ENCODE measurements at places on chromosomes 6 and 20. TPM values are rescaled to one million over a fixed set of nuclear protein-coding genes. Genes with fewer than 3 reads are reported as not detected.

Gene RSPO4
- not detected for total RNA-seq

Gene SPAG4
- total RNA-seq: 2.5 TPM

Gene PHACTR3
- not detected for total RNA-seq

Gene MYL9
- 0.98 TPM for total RNA-seq

Gene KIAA0408
- total RNA-seq: 1.6 TPM

Gene E2F1
- total RNA-seq: 57.5 TPM

Gene SAMD10
- total RNA-seq: 17.4 TPM

Gene FABP7
- not detected for total RNA-seq

Gene PRKN
- total RNA-seq: not detected

Gene FAM209B
- 0.40 TPM for total RNA-seq

Gene MOG
- not detected for total RNA-seq

Gene TP53RK
- 12.9 TPM for total RNA-seq

GRCh38 chr6:39758905-39759605 lies 33.1 kb upstream of the DAAM2 start:
- no peak for DNase-seq

DNA sequence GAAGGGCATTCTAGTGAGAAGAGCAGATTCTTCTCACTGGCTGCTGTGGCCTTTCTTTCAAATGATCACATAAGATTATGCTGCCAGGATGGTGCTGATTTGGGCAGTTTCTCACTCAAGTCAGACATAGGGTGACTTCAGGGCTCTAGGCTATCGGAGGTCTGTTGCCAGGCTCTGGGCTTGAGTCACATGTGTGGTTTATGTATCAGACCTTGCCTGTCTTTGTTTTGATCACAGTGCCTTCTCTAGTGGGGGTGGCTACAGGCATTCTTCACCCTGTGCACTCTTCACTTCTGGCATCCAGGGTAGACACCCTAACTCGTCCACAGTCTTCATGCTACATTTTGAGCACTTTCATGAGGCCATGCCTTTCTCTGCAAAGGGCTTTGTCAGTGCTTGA lies 823.7 kb upstream of the MAN1A1 start:
- DNase-seq: no peak

DNA sequence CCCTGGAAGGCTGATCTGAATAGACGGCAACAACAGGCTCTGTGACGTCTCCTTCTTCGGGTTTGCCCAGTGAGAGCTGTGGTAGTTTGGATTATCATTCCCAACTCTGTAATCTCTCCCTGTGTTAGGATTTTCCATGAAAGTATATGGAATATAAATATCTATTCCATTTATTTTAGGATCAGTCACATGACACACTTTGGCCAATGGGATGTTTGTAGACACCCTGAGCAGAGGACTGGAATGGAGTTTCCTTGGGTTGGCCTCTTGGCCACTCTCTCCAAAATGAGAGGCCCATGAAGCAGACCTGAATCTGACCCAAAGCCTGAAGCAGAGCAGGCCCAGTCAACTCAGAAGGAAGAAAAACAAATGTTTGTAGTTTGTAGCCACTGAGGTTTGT lies 37.2 kb upstream of the UBR2 start:
- DNase-seq: no peak

- DNase-seq: no peak
Observed at GRCh38 chr20:49582413-49583334, 14.7 kb upstream of the PTGIS start.

GRCh38 chr6:100171533-100172321 lies 177.7 kb upstream of the MCHR2 start:
- no peak for DNase-seq

- no peak for DNase-seq
Observed at GRCh38 chr6:3036861-3037637, 31.2 kb upstream of the RIPK1 start.

GRCh38 chr6:18893540-18894269 lies 506.6 kb downstream of the RNF144B start:
- DNase-seq: no peak

DNA sequence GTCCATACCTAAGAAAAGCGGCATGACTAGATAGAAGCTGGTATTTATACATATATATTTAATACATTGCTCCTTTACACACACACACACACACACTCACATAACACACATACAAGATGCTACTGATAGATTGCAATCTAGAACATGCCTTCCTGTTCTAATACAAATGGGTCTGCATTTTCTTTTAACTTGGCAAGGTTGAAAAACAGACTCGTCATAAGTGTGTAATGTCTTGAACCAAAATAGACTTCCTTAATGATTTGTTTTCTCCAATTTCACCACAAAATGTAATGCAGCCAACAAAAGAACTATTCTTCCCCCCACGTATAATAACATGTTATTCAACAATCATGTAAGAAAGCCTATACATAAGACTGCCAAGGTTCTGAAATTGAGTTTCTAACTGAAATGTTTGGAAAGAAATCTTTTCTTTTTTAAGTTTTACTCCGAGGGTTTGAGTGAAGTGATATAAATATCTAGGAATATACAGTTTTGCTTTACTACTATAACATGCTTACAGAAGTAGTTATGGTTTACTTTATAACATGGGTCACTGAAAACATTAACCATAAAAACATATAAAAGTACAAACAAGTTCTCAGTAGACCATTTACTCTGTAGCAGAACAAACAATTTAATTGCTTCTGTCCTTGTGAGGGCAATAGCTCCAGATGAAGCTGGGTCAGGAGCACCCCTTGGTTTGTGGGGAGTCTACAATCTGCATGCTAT lies 207.5 kb downstream of the FOXC1 start:
- no peak for DNase-seq

DNA sequence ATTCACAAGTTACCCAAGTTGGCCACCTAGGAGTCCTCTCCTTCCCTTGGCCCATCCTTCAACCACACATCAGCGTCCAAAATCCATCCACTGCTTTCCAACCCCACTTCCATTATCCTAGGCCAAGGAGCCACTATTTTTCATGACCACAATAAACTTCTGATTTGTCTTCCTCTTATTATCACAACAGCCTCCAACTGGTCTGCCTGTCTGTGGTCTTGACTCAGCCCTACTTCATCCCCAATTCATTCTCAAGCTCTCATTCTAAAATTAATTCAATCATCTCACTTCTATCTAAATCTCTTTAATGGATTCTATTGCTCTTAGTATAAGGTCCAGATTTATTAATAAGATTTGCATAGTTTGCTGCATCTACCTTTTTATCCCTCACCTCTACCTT lies 189.0 kb upstream of the PRDM1 start:
- DNase-seq: no peak

GRCh38 chr6:75546381-75546780 lies 52.8 kb upstream of the FILIP1 start:
- DNase-seq: no peak

GRCh38 chr6:53161481-53162009 lies 12.9 kb upstream of the GCM1 start:
- no peak for DNase-seq

DNA sequence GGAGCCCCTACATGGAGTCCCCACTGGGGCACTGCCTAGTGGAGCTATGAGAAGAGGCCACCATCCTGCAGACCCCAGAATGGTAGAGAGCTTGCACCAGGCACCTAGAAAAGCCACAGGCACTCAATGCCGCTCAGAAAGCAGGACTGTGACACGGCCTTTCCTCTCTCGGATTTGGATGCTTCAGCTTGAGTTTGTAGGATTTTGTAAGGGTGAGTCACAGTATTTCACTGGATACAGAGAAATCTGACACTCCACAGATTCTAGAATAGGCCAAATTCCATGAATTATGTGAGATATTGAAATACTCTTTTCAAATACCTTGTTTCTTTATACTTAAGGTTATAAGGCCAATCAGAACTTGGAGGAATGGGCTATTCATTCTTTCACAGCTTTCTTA lies 424.5 kb downstream of the HTR1B start:
- no peak for DNase-seq

DNA sequence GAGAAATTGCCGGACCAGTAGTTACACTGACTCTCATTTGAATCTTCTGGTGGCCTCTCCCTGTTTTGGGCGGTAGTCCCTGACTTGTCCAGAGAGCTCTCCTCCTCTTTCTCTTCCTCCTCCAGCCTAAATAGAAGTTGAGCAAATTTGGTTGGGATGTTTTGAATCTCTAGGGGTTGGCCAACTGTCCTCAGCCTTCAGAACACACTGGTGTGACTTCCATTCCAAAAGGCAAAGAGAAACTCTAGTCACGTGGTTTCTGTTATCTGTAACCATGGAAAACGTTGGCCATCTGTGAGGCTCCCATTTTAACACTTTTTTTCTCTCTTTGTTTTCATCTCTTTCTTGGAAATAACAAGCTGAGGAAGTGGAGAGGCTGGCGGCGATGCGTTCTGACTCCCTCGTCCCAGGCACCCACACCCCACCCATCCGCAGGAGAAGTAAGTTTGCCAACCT lies 275.3 kb downstream of the TBC1D7 start:
- DNase-seq: no peak

DNA sequence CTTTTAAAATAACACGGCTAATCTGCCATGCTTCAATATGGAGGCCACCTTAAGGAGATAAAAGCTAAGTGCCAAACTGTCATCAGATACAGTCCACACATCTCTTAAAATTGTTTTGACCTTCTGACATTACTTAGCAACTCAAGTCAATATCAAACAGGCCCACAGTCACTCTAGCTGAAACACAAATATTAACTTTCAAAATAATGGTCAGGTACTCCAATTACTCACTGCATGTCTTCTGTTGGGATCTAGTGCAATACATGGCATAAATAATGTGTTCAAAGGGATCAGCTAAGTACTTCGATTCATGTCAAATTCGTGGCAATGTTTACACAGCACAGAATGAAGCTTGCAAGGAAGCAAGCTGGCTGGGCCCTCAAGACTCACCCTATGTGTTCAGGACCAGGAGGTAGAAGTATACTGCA lies 133.9 kb upstream of the BEND6 start:
- DNase-seq: no peak

- no peak for DNase-seq
Observed at GRCh38 chr6:39812853-39813533, 20.8 kb downstream of the DAAM2 start.

- DNase-seq: no peak
Observed at GRCh38 chr6:126148853-126149252, 162.5 kb downstream of the TRMT11 start.

DNA sequence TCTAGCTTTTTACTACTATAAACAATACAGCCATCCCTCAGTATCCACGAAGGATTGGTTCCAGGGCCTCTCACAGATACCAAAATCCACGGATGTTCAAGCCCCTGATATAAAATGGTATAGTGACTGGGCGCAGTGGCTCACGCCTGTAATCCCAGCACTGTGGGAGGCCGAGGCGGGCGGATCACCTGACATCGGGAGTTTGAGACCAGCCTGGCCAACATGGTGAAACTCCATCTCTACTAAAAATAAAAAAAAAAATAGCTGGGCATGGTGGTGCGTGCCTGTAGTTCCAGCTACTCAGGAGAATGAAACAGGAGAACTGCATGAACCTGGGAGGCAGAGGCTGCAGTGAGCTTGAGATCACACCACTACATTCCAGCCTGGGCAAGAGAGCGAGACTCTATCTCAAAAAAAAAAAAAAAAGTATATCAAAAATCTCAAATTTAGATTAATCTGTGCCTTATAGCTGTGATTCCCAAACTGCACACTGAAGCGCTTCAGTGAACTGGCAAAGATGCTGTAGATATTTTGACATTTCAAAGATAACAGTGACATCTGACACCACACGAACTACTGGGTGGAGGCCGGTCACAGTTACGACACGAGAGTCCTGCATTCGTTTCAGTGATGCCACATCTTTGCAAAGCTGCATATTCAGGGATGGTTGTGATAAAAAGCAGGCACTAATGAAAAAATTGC lies 38.3 kb downstream of the MRS2 start:
- no peak for DNase-seq

- DNase-seq: no peak
Observed at GRCh38 chr6:4981761-4982160, 22.1 kb downstream of the RPP40 start.

DNA sequence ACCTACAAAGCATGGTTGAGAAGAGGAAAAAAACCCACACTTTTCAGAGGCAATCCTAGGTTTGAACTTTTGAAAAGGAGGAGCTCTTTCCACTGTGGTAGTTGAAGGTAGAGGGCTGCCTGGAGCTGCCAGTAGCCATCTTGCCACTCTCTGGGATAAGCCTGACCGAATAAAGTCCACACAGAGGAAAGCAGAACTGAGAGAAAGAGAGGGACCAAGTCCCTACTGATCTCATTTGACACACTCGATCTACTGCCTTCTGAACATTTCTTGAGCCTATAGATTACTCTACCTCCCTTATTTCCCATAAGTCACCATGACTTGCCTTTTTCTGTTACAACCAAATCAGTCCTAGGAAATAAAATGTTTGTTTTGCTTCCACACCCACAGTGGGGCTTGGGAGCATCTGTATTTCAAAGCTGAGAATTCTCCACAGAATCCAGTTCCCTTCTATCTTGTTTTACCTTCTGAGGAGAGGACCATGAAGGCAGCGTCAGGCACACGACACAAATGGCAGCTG lies 147.0 kb upstream of the PTPRK start:
- DNase-seq: no peak

GRCh38 chr6:84920021-84920420 lies 155.6 kb upstream of the TBX18 start:
- DNase-seq: no peak

DNA sequence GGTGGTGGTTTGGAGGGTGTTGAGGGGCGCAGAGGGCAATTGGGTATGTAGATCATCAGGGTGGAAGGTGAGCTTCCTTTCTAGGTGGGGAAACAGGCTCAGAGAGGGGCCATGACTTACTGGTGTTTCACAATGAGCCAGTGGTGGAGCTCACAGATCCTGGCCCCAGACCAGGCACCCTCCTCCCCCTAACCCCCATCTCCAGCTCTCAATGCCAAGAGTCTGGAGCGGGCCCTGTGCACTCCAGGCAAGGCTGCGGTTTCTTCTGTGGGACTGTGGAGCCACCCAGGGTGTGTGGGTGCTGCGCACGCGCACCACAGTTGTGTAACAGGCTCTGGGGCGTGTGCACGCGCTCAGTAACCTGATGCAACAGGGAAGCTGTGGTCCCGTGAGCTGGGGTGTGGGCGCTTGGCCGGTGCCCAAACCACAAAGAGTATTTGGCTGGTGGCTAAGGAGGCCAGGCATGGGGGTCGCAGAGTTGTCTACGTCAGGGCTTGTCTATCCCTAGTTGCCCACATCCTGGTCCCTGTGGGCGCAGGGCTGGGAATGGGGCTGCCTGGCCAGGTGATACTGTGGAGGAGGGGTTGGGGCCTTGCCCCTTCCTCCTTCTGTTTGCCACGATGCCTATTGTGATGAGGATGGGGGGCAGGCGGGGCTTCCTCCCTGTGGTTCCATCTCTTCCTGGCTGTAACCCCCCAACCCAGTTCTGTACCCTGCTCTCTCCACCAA lies 37.5 kb upstream of the MRPS18A start:
- peak; percentile 62 for DNase-seq

- no peak for DNase-seq
Observed at GRCh38 chr6:116327803-116328527, 42.8 kb upstream of the DSE start.

GRCh38 chr20:39829256-39829655 lies 859.8 kb downstream of the MAFB start:
- DNase-seq: no peak

- no peak for DNase-seq
Observed at GRCh38 chr6:17984812-17985670, 2.4 kb downstream of the KIF13A start.

Data from activated T-cell treated with anti-CD3 and anti-CD28 coated beads, Interleukin-2, amount 50 U/mL, for 4 hours (primary cell).